Fibroblast of skin of back (primary cell): ENCODE measurements at places on chromosomes 7 and 10.

- DNase-seq, result no peak
Observed at GRCh38 chr7:101116898-101117297, 10.0 kb upstream of the SERPINE1 start.

DNA sequence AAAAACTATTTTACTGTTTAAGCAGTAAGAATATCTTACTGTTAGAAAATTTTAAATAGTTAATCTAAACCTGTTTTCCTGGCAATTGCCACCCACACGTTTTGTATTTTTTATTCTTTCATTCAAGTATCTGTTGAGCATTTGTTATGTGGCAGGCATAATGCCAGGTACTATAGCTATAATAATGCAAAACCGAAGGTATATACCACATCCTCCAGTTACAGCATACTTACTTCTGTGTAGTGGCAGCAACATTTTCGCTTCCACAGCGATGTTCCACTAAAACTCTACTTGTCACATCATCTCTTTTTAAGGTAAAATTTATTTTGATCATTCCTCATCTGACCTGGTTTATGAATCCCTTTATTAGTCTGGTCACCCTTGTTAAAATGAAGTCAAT lies 30.0 kb downstream of the WASL start:
- DNase-seq, result no peak

DNA sequence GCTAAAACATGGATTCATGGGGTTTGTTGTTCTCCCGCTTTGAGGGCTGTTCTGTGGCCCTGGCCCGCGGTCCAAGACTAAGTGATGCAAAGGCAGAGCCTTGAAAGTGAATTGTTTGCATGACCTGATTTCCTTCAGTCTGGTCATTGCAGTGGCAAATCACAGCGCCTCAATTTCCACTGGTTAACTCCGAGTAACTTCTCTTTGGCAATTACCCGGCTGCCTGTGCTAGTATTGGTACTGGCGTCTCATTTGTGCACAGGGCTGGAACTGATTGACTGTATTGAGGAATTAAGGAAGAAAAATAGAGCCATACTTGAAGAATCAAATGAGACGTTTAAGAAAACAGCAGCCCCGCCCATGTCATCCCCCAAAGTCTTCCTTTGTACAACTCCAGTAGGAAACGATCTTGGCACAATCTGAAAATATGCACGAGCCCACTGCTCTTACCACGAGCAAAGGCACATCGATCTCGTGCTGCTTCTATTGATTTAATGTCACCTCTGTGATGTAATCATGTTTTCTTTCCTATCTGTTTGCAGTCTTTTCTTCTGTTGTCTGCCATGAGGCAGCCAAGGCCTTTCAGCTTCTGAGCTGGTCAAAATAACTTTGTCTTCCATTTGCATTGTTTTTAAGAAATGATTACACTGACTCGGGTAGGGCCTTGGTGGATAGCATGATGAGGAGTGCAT lies 60.6 kb upstream of the SHH start:
- no peak for DNase-seq

DNA sequence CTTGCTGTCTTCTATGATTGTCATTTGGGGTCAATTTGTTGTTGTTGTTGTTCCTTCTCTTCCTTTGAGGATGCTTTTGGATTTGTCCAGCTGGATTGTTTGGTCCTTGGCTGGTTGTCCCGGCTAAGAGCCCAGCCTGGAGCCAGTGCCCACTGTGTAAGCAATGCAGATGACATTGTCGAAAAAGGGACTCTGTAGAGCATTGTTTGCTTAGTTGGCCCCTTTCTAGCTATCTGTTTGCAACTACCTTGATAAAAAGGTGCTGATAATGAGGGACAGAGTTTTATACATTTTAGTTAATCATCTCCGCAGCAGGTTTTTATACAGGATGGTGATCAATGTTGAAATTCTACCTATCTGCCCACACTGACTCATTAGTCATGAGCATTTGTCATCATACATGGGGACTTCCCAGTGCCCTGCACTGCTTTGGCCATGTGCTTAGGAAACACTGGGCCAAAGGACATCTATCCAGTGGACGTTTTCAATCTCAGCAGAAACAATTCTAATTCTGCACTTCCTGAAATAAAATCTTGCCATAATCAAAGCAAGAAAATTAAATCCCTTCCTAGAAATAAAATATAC lies 311.9 kb downstream of the GRM8 start:
- no peak for DNase-seq

DNA sequence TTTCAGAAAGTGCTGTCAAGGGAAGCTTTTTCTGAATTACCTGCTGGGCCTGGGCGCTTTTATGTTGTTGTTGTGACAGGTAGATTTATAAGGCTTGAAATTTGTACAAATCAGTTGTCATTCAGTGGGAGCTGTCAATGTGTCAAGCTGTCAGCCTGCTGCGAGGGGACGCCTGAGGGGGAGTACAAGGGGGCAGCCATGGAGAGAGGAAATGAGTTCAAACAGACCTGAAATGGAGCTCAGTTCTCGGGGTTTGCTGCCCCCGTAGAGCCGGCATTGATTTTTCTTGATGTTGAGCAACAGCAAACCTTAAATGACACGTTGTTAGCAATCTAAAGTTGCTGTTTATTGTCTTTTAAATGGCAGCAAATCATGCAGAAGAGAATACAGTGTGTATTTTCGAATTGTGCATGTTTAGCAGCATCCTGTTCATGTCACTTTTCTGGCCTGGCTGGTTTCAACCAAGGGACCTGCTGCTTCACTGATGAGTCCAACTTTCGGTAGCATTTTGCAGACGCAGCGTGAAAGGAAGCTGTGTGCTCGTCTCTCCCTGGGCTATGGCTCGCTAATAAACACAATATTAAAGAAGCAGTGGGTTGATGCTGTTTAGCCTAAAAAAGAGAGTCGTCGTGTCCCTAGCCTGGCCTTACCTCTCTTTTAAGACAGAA lies 166.5 kb downstream of the LRMDA start:
- DNase-seq, result no peak

- DNase-seq, result no peak
Observed at GRCh38 chr7:137276189-137276588, 67.3 kb downstream of the PTN start.

GRCh38 chr10:27143686-27144085 lies 10.5 kb downstream of the YME1L1 start:
- DNase-seq, result no peak

DNA sequence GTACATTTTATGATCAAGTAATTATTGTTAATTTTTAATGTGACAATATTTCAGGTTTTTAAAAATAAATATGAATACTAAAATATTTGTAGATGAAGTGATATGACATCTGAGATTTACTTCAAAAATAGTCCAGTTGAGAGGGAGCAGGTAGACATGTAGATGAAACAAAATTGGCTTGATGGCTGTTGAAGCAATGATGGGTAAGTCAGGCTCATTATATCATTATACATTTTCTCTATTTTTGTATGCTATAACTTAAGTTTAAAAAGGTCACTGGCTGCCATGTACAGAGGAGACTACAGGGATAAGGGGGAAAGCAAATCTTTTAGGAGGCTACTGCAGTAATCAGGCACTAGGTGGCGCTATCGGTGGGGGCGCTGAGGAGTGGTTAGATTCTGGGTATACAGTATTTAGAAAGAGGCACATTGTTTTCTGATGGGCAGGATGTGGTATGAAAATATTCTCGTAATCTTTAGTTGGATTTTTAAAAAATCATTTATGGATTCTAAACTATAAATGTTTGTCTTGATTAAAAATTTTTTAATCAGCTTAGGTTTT lies 189.8 kb upstream of the IMMP2L start:
- peak; percentile 54 for DNase-seq

GRCh38 chr10:3532644-3533043 lies 252.4 kb downstream of the KLF6 start:
- DNase-seq, result peak; percentile 48

DNA sequence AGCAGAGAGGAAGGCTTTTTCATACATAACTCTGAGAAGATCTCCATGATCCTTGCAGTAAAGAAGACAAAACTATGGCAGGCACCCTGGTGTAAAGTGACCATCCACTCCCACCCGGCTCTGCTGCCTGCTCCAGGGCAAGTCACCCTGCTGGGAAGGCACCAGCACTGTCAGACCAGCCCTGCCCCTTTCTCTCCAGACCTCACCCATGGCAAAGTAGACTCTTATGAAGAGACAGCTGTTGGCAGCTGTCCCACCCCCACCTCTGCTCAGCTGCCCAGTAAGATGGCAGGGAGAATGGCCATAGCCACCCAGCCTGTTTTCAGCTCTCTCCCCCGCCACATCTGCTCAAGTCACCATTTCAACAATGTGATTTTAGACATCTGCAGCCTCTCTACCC lies 8.6 kb upstream of the ZMIZ2 start:
- no peak for DNase-seq

DNA sequence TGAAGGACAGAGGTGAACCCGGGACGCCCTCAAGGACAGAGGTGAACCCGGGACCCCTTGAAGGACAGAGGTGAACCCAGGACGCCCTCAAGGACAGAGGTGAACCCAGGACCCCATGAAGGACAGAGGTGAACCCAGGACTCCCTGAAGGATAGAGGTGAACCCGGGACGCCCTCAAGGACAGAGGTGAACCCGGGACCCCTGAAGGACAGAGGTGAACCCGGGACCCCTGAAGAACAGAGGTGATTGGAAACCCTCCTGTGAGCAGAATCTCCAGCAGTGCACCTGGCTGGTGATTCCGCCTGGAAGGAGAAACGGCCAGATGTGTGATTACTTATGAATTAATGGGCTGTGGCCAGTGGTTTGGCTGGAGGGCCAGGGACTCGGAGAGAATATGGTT lies 272.3 kb downstream of the PTPRN2 start:
- DNase-seq, result no peak

- no peak for DNase-seq
Observed at GRCh38 chr10:124975977-124976514, 34.1 kb downstream of the ZRANB1 start.

DNA sequence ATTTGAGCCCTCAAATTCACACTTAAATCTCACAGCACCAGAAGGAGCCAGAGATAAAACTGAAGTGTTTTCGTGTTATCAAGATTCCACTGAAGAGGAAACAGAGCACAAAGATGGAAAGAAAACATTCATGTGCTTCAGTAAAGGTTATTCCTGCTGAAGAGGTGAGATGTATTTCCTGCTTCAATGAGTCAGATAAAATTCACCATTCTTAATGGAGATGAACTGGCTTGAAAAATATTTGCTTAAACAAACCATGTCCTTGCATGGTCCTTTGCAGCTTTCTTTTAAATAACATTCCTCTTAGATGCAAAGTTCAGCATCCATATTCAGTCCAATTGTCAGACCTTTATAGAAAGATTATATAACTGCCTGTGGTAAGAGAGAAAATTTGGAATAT lies 294.2 kb downstream of the IPMK start:
- peak; percentile 8 for DNase-seq

DNA sequence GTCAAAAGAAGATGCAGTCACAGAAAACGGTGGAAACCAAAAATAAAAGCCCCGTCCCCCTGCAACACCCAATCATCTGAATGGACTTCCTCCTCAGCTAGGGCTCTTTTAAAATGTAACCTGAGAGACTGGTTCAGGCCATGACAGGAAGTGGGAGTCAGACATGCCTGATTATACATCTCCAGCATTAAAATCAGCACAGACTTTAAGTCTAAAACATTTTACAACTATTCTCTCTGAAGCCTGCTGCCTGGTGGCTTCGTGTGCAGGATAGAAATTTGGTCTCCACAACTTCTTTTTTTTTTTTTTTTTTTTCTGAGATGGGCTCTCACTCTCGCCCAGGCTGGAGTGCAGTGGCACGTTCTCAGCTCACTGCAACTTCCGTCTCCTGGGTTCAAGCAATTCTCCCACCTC lies 30.3 kb downstream of the HACD1 start:
- peak; percentile 43 for DNase-seq

DNA sequence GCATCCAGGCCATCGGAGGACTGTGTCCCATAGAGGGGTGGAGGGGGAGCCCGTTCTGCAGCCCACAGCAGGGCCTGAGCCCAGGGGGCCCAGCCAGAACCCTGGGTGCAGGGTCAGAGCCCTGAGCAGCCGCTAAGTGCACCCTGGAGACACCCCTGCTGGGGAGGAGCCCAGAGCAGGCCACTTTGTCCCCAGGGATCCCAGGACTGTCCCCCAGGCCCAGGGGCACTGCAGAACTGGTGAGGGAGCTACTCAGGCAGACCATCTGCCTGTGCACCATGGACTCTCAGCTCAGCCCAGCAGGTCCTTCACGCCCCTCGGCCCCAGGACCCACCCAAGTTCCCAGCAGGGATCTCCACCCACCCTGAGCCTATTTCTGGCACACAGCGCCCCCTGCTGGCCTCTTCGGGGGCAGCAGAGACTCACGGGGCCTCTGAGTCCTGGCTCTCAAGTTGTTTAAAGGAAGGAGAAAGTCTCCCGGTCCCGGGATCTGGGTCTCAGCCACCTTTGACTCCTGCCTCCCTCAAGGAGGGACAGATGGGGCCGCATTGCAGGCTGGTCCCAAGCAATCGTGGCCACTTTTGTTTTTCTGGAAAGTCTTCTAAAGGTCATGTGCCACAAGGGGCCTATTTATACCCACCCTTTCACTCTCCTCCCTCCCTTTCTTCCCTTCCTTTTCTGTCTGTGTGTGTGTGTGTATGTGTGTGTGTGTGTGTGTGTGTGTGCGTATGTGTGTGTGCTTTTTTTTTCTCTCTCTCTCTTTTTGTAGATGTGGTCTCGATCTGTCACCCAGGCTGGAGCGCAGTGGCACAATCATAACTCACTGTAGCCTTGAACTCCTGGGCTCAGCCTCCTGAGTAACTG lies 90.3 kb downstream of the MYL10 start:
- DNase-seq, result peak; percentile 33

DNA sequence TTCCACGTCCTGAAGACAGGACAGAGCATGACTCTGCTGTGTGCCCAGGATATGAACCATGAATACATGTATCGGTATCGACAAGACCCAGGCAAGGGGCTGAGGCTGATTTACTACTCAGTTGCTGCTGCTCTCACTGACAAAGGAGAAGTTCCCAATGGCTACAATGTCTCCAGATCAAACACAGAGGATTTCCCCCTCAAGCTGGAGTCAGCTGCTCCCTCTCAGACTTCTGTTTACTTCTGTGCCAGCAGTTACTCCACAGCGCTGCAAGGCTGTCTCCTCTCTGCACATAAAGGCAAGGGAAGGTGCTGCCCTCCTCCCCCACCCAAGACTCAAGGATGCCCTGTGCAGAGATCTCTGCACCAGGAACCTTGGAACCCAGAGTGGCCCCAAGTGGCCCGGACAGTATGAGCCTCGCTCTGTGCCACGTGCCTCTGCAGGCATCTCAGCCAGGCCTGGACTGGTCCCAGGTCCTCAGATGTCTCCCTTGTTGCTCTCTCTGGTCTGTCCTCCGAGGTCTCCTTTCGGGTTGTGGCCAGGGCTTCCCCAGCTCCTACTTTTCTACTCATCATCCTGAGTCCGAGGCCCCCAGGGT lies 230.3 kb upstream of the PRSS58 start:
- no peak for DNase-seq

- no peak for DNase-seq
Observed at GRCh38 chr10:9877978-9878377, 1139.7 kb upstream of the CELF2 start.

DNA sequence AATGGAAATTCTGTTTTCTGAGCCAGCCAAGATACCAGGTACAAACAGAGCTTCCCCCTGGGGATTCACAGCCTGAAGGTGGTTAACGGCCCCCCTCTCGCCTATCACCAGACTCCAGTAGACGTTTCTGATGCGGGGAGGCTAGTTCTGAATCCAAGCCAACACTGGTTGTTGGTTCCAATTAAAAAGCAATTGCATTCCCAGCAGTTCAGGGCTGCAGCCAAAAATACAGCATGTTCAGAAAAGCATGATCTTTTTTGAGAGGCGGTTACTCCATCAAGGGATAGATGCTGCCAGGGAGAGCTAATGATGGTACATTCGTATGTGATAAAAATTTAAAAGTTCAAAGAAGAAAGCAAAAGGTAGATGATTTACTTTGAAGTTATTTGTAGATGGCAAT lies 481.0 kb downstream of the GALNT17 start:
- peak; percentile 35 for DNase-seq
